CD14-positive monocyte (primary cell): ENCODE measurements at places on chromosomes 13 and 19.

DNA sequence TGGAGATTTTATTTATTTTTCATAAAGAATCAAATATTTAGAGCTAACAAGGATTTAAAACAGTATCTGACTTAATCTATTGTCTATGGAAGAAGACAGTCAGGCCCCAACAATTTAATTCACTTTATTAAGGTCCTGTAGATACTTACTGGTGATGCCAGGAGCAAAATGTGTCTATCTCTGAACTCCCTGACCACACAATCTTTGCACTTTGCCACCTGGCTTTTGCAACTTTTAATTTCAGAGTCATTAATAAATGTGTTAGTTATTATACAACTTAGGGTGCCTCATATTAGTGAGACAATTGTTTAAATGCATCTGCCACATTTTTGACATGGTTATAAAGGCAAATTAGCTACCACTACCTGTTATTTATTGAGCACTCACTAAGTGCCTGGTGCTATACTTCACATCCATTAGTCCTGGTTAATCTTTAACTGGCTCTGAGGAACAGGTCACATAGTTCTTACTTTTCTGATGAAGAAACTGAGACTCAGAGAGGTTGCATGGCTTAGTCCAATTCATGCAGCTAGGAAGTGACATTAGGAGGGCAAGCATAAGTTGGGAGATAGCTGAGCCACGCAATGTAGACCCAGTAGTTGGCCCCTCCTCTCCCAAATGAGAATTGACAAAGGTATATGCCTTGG lies 297.9 kb downstream of the DCT start:
- peak overlapping the region; percentile 36 for H3K27ac ChIP-seq
- peak overlapping the region; percentile 26 for H3K4me3 ChIP-seq
- no peak for DNase-seq

DNA sequence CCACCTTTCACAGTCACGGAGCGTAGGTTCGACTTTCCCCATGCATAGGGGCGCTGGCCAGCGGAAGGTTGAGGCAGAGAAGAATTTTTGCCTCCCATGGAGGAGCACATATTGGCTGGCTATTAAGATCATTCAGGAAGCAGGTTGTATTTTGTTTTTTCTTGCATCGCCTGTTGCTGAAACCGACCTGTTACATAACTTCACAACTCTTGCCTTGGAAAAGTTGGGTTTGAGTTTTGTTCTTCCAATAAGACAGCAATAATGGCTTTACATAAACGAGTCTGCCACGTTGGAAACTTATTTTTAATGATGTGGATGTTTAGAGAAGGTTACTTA lies 1.4 kb downstream of the UPF1 start:
- peaks cover 24% of the 10 kb centered on the region for H3K4me1 ChIP-seq
- H3K27ac ChIP-seq, result peak overlapping the region; percentile 49
- H3K27me3 ChIP-seq, result no peaks in the 10 kb centered on the region
- peaks cover 13% of the 10 kb centered on the region for H3K36me3 ChIP-seq
- peak overlapping the region; percentile 89 for H3K4me3 ChIP-seq

GRCh38 chr13:49669735-49670309 lies 21.5 kb downstream of the EBPL start:
- no peaks in the 10 kb centered on the region for H3K27me3 ChIP-seq
- peaks cover 6% of the 10 kb centered on the region for H3K4me1 ChIP-seq
- DNase-seq, result no peak
- H3K4me3 ChIP-seq, result no peak overlapping the region

DNA sequence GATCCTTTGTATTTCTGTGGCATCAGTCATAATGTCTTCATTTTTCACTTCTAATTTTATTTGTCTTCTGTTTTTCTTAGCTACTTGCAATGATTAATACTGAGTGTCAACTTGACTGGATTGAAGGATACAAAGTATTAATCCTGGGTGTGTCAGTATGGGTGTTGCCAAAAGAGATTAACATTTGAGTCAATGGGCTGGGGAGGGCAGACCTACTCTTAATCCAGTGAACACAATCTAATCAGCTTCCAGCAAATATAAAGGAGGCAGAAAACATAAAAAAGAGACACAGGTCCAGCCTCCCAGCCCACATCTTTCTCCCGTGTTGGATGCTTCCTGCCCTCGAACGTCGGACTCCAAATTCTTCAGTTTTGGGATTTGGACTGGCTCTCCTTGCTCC lies 640.9 kb upstream of the MIR17HG start:
- H3K27ac ChIP-seq, result no peak overlapping the region
- H3K4me1 ChIP-seq, result no peaks in the 10 kb centered on the region
- no peaks in the 10 kb centered on the region for H3K27me3 ChIP-seq
- H3K36me3 ChIP-seq, result no peaks in the 10 kb centered on the region

GRCh38 chr13:95536632-95537241 lies 15.8 kb upstream of the CLDN10 start:
- no peaks in the 10 kb centered on the region for H3K36me3 ChIP-seq
- peak; percentile 42 for DNase-seq
- H3K27ac ChIP-seq, result no peak overlapping the region
- H3K4me3 ChIP-seq, result no peak overlapping the region
- peaks cover 10% of the 10 kb centered on the region for H3K4me1 ChIP-seq

- H3K27me3 ChIP-seq, result no peaks in the 10 kb centered on the region
- no peaks in the 10 kb centered on the region for H3K36me3 ChIP-seq
- H3K27ac ChIP-seq, result no peak overlapping the region
- H3K4me1 ChIP-seq, result no peaks in the 10 kb centered on the region
These were observed 227.6 kb upstream of the UBL3 start for GRCh38 chr13:30078059-30078458.

DNA sequence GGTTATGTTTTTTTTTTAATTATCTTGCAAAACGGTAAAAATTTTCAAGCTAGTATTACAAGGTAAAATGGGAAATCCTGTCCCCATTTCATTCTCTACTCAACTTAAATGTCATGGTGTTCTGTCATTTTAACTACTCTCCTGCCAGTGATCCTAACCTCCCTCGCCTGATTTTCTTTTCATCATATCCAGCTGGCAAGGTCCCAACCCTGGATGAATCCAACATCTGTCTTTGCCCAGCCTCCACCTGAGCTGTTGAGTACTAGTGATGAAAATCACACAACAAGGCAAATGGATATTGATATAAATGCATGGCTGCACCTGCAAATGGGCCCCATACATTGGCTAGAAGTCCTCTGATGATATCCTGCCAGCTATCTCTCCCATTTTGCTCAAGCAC lies 6.9 kb upstream of the CDK8 start:
- H3K36me3 ChIP-seq, result no peaks in the 10 kb centered on the region
- DNase-seq, result no peak
- H3K4me1 ChIP-seq, result no peaks in the 10 kb centered on the region
- H3K4me3 ChIP-seq, result no peak overlapping the region
